ENCODE measurements at places on chromosomes 3 and 15.

DNA sequence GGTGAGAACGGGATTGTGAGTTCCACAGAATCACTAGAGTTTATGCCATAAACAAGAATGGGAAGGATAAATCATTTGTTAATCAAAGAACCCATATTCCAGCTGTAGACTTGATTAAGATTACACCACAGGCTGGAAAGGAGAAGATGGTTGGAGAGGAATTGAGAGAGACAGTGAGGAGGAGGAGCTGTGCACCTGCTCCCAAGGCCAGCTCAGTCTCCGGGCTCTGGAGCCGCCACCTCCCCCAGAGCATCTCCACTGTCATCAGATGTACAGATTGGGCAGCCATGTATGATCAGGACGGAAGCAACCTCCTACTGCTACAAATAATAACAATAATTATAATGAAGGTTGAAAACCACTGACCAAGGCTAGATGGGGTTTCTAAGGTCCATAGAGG is 170.0 kb downstream of the MINAR1 start:
- no peak for DNase-seq

GRCh38 chr15:31367730-31368344 is 41.2 kb downstream of the KLF13 start:
- DNase-seq, result no peak

DNA sequence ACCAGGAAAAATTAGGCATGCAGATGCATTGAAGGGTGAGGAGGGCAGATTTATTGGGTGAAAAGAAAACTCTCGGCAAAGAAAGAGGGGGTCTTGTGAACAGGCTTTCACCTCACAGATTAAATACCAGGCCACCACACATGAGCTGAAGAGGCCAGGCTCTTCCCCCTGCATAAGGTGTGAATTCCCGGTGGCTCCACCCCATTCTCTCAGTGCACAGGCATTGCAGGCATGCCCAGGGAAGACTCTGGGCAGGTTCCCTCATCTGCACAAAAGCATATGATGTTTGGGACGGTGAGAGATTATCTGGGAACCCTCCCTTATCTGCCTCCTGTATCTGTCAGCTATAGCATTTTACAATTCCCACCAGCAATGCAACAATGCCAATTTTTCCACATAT is 7.2 kb upstream of the SLC35G2 start:
- DNase-seq, result no peak

- DNase-seq, result no peak
These were observed 140.9 kb downstream of the PLCL2 start for GRCh38 chr3:17025594-17026139.

DNA sequence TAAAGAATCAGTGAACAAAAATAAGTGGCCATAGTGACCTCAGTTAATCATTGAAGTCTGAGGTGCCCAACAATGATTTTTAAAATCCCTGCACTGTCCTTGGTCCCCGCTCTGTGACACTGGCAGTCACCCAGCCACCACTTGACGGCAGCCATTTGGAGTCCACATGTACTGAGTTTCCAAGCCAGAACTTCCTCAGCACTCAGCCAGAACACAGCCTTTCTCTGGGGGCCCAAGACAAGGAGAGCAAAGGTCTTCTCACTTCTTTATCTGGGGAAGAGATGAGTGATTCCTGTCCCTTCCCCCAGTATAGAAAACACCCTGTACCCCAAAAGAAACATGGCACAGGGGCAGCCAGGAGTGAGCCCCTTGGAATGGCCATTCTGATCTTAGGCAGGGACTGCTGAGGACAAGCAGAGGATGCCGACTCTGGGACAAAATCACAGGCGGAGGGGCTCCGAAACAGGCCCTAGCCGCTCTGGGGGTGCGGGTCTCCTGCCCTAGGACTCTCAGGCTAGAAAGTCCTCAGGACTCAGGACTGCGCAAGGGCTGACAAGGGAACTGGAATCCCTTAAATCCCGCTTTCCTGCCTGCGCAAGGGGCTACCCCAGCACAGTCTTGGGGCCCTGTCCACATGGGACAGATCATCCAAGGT is 12.8 kb downstream of the PAK6 start:
- DNase-seq, result no peak

DNA sequence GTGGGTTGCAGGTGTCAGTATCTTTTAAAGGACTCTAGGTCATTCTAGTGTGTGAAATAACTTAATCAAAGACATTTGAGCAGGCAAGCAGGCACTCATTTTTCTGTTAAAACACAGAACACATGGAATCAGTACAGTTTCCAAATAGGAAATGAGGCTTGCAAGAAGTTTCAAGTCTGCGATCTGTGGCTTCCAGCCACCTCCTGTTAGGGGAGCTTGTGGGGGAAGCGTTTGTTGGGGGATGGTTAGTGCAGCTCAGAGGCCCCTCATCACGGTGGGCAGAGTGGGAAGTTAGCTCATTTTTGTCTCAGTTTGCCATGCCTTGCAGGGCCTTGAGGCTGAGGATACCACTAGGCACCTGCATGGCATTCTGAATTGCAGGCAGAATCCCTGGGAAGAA is 59.9 kb downstream of the SLC6A11 start:
- no peak for DNase-seq

GRCh38 chr3:187719628-187720336 is 17.4 kb upstream of the RTP2 start:
- peak; percentile 64 for DNase-seq

GRCh38 chr3:66602237-66602636 is 101.4 kb upstream of the LRIG1 start:
- DNase-seq, result no peak

GRCh38 chr3:53137221-53137620 is 7.0 kb upstream of the RFT1 start:
- DNase-seq, result no peak

- DNase-seq, result no peak
These were observed 56.5 kb upstream of the GPD1L start for GRCh38 chr3:32049916-32050315.

GRCh38 chr3:127462111-127462655 is 128.3 kb downstream of the TPRA1 start:
- DNase-seq, result no peak

DNA sequence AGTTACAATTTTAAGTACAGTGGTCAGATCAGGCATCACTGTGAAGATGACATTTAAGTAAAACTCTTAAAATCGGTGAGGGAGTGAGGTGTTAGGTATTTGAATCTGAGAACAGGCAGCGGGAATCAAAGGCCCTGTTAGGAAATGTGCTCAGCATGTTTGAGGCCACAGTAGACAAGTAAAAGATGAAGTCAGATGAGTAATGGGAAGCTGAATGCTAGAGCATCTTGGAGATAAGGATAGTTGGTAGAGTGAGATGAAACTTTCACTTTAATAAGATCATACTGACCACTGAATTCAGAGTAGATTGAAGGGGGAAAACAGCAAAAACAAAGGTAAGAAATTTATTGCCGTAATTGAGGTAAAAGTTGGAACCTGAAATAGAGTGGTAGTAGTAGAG is 61.6 kb downstream of the DCBLD2 start:
- no peak for DNase-seq

- no peak for DNase-seq
These were observed 554.0 kb downstream of the NSUN3 start for GRCh38 chr3:94616833-94617232.

DNA sequence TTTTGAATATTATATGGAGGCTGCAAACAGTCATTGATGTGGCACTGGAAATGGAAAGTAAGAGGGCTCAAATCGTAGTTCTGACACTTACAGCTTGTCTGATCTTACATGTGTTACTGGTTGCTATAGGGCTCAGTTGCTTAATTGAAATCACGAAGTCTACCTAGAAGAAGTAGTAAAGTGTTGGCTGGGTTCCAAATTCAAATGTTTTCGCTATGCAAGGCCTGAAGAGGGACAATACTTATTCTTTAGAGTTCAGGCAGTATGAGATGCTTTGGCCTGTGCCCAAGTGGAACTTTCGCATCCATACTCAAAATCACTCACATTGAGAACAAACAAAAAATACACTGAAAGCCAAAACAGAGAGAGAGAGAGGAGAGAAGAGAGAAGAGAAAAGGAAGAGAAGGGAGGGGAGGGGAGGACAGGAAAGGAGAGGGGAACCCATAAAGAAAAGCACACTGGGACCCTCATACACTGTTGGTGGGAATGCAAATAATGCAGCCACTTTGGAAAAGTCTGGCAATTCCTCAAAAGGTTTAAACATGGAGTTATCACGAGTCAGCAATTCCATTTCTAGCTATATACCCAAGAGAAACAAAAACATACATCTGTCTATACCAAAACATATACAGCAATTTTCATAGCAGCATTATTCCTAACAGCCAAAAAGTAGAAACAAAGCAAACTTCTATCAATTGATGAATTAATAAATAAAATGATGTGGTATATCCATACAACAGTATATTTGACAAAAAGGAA is 2.9 kb upstream of the FXR1 start:
- peak; percentile 68 for DNase-seq

GRCh38 chr3:156407617-156408225 is 147.2 kb downstream of the SSR3 start:
- no peak for DNase-seq

DNA sequence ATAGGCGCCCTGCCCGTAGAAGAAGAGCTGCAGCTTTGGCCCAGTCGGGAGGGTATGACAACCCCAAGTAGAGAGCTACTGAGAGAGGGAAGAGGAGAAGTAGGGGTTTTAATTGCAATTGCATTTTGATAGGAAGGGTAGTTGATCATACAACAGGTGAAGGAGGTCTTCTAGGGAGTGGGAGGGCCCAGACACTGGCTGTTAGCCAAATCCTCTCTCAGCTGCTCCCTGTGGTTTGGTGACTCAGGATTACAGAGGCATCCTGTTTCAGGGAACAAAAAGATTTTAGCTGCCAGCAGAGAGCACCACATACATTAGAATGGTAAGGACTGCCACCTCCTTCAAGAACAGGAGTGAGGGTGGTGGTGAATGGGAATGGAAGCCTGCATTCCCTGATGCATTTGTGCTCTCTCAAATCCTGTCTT is 408.9 kb upstream of the THBS1 start:
- peak; percentile 81 for DNase-seq

- no peak for DNase-seq
These were observed 1.5 kb downstream of the TPRA1 start for GRCh38 chr3:127588806-127589577.

- no peak for DNase-seq
These were observed 34.6 kb downstream of the EPHB3 start for GRCh38 chr3:184596233-184596632.

- no peak for DNase-seq
These were observed 12.2 kb upstream of the RBMS3 start for GRCh38 chr3:29268651-29269050.

All from NCI-H1105 treated with DMSO at 0.1 percent for 48 hours (cell line).